Fibroblast of skin of left quadriceps (primary cell): ENCODE measurements at places on chromosomes 11 and 22.

DNA sequence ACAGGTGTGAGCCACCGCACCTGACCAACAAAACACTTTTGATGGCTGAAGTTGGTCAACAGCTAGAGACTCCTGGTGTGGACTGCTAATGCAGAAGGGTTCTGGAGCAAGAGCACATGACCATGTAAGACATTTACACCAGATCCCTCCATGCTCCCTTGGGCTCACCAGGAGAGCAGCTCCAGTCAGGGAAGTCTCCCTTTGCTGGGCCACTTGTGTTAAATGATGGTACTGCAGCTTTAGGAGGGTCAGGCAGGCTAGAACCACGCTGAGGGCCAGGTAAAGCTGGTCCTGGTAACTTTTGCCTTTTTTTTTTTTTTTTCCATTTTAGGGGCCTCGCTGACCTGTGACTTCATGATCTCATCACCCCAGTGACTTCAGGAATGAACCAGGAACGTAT, 146.4 kb downstream of the FBXO7 start:
- no peak for DNase-seq

- no peak for DNase-seq
These were observed 81.4 kb upstream of the AKIP1 start for GRCh38 chr11:8829556-8829955.

DNA sequence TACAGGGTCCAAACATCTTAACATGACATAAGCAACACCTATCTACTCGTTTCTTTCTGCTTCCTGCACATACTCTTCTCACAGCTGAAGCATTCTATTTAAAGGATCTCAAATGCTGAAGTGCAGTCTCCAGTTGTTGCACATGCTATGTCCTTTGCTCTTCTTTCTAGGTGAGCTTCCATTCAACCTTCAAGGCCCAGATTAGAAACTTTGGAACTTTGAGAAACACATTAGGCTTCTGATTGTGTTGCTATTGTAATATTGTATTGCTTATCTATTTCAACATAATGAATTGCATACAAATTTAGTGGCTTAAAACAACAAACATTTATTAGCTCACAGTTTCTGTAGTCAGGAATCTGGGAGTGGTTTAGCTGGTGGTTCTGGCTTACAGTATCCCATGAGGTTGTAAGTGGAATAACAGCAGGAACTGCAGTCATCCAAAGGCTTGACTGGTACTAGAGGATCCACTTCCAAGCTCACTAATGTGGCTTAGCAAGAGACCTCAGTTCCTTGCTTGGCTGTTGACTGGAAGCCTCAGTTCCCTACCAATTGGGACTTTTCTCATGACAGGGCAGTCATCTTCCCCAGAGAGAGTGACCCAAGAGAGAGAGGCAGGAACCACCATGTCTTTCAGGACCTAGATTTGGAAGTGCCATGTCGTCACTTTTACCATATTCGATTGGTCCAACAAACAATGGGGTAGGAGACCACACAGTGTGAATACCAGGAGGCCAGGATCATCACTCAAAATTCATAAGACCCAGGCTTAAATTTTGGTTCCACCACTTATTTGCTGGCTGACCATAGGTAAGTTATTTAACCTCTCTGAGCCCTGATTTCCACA, 27.2 kb upstream of the RASSF10 start:
- no peak for DNase-seq

DNA sequence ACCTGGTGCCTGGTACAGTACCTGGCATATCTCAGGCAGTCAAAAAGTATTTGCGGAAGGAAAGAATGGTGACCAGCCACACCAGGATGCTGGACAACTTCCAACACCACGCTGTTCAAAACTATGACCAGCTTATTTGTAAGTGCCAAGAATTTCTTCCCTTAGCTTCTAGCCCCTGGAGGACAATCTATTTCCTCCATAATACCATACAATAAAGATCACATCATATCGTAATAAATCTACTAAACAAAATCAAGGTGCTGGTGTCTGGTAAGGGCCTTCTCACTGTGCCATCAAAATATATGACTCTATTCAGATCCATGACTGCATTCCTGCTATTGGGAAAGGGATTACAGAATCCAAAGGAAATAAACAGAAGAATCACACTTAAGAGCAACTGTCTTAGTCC, 51.5 kb downstream of the ALG9 start:
- peak; percentile 56 for DNase-seq

DNA sequence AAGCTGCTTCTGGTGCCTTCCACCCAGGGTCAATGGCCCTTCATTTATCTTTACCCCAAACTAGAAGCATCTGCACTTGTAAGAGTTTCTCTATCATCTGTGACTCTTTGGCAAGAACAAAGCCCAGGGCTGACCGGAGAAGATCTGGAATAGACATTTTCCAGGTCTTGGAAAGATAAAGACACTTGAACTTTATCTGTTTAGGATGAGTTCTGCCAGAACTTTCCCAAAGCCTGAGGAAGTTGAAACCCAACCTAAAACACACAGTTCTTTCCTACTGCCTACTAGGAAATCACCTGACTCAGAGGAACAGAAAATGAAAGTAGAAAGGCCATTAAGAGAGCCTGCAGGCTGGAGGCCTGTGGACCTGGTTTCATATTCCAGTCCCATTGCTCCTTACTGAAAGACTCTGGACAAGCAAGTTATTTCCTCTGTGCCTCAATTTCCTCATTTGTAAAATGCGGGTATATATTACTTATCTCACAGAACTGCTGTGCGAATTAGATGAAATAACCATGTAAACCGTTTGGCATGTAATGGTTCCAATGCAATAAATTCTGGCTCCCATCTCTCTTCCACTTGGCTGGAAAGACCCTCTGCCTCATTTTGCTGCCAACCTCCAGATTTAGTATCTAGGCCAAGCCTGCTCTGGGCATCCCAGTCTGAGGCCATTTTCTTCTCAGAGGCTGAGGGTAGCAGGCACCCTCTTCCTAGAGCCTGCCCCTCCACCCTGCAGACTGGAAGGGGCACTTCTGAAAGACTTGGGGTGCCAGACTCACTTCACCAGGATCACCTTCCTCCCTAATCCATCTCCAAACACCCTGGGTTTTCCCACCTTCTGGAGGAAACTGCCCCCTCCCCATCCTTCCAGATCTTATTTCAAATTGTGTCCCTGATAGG, 1.2 kb downstream of the UBE2L6 start:
- no peak for DNase-seq

GRCh38 chr11:4191031-4191571, 96.5 kb downstream of the RRM1 start:
- no peak for DNase-seq

GRCh38 chr11:86669424-86669823, 3.0 kb downstream of the ME3 start:
- DNase-seq: no peak

- no peak for DNase-seq
These were observed 2.1 kb upstream of the KIAA1671 start for GRCh38 chr22:24950272-24950902.

DNA sequence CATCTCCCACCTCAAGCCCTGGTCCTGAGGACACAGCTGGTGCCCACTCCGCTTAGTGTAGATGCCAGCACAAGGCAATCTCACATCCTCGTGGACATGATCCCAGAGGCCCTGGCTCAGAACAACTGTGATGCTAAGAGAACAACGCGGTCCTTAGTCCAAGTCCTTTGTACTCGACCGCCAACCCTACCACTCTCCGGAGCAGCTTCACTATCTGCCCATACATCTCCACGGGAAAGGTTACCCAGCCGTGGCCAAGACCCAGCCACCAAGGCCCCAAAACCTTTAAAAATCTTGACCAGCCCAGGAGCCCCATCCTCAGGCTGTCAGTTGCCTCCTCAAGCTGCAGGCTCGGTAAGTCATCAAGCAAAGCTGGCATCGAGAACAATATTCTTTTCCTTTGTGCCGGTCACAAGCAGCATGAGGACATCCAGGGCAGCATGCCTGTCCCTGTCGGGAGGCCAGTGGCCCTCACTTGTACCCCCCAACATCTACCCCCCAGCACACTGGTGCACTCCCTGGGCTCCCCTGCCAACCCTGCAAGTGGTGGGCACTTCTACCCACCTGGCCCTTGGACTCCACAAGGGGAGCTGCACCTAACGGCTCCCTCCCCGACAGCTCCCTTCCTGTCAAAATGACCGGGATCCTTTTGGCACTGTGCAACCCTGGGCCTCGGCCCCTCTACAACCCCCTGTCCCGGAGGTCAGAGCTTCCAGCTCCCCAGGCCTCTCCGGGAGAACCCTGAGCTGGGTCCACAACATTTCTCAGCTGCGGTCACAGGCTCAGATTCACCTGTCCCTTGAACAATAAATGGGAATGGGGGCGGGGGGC, 2.5 kb downstream of the OSBPL5 start:
- DNase-seq: no peak

GRCh38 chr11:70305501-70305900, 35.0 kb downstream of the PPFIA1 start:
- DNase-seq: no peak

DNA sequence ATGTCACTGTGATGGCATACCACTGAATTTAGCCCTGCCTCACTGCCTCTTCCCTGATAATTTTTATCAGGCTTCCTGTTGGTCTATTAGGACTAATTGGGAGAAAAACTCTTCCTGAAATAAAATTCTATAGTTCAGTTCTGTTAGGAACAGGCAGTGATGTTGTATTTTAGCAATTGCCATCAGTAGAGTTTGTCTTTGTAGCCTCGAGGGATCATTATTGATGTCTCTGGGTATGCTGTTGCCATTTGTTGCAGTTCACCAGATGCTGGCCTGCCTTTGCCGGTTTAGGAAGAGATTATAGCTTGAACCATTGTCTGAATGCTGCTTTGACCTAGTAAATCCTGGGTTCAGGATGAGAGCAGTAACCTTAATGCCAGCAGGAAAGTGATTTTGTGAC, 41.0 kb downstream of the KDM2A start:
- no peak for DNase-seq

GRCh38 chr22:45485261-45485660, 17.4 kb upstream of the FBLN1 start:
- no peak for DNase-seq

GRCh38 chr11:65150509-65151299, 16.4 kb upstream of the SYVN1 start:
- peak; percentile 26 for DNase-seq

- DNase-seq: peak; percentile 86
These were observed 14.3 kb downstream of the BLID start for GRCh38 chr11:122101625-122102291.

DNA sequence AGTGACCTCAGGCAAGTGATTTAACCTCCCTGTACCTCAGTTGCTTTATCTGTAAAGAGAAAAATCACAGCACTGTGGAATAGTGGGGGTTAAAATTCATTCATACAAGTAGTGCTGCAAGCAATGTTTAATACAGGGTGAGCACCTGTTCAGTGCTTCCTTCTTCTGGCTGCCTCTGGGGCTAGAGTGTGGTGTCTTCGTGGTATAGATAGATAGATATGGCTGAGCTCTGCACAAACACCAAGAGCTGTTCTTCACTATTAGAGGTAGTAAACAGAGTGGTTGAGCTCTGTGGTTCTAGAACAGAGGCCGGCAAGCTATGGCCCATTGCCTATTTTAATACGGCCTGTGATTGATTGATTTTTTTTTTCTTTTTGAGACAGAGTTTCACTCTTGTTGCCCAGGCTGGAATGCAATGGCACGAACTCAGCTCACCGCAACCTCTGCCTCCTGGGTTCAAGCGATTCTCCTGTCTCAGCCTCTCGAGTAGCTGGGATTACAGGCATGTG, 32.9 kb downstream of the LIMK2 start:
- no peak for DNase-seq

GRCh38 chr11:24932110-24933000, 435.5 kb downstream of the LUZP2 start:
- no peak for DNase-seq

DNA sequence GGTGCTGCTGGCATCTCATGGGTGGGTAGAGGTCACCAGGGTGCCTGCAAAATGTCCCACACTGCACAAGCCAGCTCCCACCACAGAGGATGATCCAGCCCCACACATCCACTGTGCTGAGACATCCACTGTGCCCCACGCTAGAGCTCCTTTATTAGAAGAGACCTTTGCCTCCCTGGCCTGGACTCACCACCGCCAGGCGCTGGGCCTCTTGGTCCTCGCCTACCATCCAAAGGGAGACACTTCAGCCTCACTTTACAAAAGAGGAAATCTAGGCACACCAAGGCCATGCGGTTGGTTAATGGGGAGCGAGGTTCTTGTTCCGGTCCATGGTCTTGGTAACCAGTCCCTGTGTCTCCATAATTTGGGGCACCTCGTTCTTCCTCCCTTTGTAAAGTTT, 3.4 kb upstream of the ANO1 start:
- no peak for DNase-seq

DNA sequence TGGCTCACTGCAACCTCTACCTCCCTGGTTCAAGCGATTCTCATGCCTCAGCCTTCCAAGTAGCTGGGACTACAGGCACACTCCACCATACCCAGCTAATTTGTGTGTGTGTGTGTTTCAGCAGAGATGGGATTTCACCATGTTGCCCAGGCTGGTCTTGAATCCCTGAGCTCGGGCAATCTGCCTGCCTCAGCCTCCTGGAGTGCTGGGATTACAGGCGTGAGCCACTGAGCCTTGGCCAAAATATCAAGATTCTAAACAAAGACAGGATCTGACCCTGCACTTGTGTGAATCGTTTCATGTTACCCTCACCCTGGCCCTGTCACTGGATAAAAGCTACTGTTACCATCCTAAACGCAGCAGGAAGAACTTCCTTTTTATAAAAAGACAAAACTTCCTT, 15.6 kb upstream of the THY1 start:
- no peak for DNase-seq

DNA sequence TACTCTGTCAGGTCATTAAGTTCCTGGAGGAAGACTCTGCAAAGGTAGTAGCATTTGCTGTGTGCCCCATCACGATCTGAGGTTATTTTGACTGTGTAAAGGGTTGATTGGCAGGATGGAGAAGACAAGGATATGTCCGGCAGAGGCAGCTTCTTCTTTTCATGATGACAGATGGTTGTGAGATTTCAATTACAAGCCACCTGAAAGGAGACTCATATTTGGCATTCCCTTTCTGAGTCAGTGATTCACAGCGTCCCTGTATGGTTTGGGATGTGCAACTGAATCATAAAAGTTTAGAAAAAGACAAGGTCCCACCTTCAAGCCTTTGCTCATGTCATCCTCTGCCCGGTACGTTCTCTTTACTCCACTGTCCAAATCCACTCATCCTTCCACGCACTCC, 113.4 kb downstream of the MTNR1B start:
- no peak for DNase-seq

DNA sequence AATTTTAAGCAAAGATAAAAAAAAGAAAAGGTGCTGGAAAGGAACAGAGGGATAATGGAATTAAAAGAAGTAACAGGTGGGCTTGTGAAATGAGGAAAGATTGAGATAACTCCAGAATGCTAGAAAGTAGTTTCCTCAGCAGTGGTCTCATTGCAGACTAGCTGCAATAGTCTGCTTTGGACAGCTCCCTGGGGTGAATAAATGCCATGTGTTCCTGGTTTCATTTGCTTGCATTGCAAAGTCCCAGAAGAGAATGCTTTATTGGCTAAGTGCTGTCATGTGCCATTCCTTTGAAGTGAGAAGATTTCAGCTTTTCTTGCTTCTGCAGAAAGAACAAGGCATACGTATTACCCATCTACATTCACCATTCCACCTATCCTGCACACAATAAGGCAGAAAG, 478.8 kb upstream of the RAG2 start:
- DNase-seq: no peak

DNA sequence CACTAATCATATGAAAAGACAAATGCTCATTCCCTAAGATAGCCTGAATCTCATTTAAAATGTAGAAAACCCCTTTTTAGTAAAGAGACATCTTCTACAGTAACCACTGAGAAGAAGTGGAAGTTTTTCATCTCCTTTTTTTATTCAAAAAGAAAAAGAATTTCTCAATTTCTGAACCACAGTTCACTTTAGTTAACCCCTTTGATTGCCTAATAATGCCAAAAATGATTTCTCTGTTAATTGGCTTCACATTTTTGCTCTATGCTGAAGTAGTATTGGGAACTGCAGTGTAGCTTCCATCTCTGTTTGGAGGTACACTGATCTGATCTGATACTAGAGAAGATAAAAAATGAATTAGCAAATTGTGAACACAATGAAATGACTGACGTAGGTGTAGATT, 58.3 kb downstream of the CD44 start:
- DNase-seq: no peak
